CD4-positive, alpha-beta T cell treated with Interleukin-6 for 4 hours (primary cell): ENCODE measurements at places on chromosomes 7 and 10.

- no peak for DNase-seq
Measured at GRCh38 chr10:15365692-15366091, 5.4 kb downstream of the FAM171A1 start.

GRCh38 chr10:117425974-117426566 lies 50.8 kb upstream of the PDZD8 start:
- DNase-seq: no peak

DNA sequence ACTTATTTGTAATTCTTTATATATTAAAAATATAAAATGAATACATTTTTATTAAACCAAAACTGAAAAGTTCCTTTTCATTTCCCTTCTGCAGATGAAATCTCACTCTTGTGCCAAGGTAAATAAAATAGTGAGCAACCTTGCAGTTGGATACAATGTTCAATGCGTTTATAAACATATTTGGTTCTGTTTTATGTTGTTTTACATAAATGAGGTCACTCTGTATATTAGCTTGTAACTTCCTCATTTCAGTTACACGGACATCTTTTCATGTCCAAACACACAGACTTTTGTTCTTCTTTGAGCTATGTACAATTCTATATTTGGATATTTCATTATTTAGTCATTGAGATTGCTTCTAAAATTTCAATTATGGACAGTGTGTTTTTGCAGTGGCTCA lies 107.7 kb downstream of the BBS9 start:
- no peak for DNase-seq

DNA sequence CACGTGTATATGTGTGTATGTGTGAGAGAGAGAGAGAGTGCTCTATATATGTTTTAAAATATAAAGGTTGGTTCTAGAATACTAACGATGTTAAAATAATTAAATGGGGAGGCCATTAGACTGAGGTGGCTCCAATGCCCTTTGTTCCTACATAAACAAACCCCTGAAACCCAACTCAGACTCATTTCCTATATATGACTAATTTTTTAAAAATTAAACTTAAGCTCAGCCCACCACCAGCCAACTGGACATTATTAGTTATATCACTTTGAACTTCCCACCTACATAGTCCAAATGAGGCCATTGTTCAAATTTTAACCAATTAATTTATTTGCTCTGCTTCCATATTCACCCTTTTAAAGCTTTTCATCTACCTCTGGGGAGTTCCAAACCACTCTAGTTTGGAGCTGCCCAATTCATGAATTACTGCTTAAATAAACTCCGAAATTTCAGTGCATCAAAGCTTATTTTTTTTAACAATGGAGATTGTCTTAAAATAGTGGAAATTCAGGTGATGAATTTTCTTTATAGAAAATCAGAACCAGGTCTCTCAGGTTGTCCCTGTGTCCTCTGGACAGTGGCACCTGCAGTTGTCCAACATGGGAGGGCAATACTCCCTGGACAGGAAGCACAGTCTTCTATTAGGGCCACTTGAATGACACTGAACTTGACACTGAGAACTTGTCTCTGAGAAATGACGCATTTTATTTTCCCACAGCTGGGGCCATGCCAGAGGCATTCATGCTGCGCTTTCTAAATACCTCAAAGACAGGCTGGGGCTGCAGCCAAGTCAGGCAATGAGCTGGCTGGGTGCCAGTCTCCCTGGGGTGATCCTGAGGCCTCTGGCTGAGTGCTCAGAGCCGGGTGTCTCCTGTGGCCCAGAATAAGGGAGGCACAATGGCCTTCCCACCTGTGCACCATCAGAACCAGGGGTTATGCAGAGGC lies 109.5 kb upstream of the TMEM72 start:
- no peak for DNase-seq

DNA sequence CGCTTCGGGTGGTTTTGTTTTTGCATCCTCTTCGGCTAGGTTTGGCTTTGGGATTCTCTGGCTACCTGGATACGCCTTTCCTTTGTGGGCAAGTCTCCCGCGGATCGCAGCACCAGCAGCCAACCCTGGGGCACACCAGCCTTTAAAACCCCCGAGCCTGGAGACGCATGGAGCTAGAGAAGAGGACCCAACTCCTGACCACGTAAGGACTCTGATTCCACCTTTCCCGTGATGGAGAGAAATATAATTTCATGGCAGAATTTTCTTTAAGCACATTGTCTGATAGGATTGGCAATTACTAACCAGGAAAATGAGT lies 535.4 kb upstream of the GALNT17 start:
- no peak for DNase-seq

DNA sequence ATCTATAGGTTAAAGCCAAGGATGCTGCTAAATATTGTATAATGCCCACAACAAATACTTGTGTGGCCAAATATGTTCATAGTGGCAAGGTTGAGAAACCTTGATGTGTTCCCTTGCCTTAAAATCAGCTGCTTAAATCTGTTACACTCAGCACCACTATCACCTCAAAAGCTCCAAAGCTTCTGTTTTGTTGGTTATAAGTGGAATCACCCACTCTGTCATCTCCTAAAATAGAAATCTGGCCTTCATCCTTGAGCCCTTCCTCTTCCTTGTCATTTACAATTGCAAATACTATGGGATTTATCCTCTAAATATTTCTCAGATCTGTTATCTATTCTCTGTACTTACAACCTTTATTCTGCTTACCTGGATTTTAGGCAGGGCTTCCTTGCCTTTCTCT lies 61.4 kb downstream of the CPED1 start:
- no peak for DNase-seq

- no peak for DNase-seq
Measured at GRCh38 chr7:132066761-132067171, 509.5 kb downstream of the PLXNA4 start.
